Ovary (tissue), 10 donors: ENCODE measurements at places on chromosomes 2 and 18.

GRCh38 chr2:6977786-6978185 lies 60.6 kb downstream of the RNF144A start:
- no peak for DNase-seq

GRCh38 chr2:28454016-28454930 lies 41.6 kb upstream of the PLB1 start:
- DNase-seq: no peak

GRCh38 chr2:135744760-135745314 lies 3.2 kb downstream of the UBXN4 start:
- DNase-seq: no peak

DNA sequence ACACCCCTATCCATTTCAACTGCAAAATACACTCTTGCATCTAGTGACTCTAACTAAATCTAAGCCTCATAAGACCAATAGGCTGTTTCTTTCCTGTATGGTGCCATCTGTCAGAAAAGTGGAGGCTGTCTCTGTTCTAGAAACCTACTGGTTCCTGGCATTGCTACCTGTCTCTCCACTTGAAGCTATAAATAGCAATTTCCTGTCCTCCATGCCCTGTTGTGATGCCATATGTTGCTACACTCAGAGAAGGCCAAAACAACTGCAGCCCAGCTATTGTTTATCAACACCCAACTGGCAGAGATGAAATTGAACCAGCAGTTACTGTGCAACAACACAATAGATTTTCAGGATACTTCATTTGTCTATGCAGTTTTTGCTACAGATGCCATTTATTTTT lies 1355.1 kb upstream of the SLC39A10 start:
- no peak for DNase-seq

DNA sequence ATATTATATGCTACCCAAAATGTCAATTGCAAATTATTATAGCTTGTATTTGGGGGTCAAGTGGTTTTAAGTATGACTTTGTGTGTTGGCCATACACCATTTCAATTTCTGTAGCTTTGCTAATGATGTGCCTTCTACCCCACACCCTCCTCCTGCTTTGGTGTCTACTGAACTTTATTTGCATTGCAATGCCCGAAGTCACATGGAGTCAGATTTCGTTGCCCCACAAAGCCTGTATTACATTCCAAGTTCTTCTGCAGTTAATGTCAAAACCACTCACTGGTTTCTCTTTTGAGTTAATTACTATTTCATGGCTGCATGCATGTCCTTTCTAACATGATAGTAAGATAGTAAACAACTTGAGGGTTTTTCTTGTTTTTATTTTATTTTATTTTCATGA lies 528.9 kb downstream of the RIT2 start:
- DNase-seq: no peak

DNA sequence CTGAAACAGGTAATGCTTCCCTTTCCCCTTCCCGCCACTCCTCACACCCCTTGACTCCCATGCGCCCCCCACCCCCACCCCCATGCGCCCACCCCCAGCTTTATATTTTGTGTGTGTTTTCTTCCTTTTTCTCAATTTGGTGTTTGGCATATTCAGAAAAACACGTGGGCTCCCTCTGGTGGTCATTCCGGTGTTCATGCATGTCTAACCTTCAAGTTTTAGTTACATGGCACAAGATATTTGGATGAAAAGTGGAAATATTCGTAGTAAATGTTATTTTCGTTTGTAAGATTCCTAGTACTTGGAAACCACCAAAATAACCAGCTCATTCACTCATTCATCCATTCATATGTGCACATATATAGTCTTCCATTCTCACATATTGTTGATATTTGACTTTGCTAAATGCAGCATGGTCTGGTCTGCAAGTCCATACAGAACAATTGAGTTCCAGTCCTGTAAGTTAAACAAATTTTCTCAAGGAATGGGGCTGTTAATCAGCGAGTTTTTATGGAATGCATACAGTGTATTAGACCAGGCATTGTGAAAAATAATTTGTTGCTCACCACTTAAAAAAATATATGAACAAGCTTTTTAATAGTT lies 143.6 kb upstream of the MAP3K20 start:
- peak; percentile 74 for DNase-seq

GRCh38 chr2:32474381-32474780 lies 117.6 kb downstream of the BIRC6 start:
- DNase-seq: no peak

DNA sequence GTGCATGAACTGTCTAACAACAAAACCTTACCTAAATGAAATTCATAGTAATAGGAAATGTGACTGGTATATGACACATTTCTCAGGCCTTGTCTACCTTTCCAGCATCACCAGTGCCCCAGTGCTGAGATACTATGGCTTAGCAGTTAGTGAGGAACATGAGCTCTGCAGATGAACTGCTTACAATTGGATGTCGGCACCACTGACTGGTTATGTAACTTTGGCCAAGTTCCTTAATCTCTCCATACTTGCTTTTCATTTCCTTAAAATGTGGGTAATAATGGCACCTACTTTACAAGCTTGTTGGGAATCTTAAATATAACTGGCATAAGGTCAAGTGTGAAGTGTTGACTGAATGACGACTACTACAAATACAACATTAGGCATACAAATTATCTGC lies 136.3 kb downstream of the OLA1 start:
- DNase-seq: no peak

- no peak for DNase-seq
Observed at GRCh38 chr18:78769502-78770105, 210.0 kb upstream of the SALL3 start.

GRCh38 chr2:229273723-229274338 lies 2.7 kb upstream of the PID1 start:
- DNase-seq: peak; percentile 40

GRCh38 chr2:195925120-195925519 lies 143.5 kb downstream of the DNAH7 start:
- no peak for DNase-seq

GRCh38 chr2:3344897-3345296 lies 32.7 kb downstream of the EIPR1 start:
- no peak for DNase-seq

GRCh38 chr18:61949946-61950345 lies 57.1 kb upstream of the RNF152 start:
- no peak for DNase-seq
